ENCODE measurements at places on chromosomes 1 and 21. TPM values are rescaled to one million over a fixed set of nuclear protein-coding genes. Genes with fewer than 3 reads are reported as not detected.

MIXL1 gene
- total RNA-seq = 86.3 TPM

UBL4B gene
- not detected for total RNA-seq

VANGL1 gene
- 47.2 TPM for total RNA-seq

ATP1A4 gene
- total RNA-seq = not detected

CCDC185 gene
- not detected for total RNA-seq

SLC5A9 gene
- total RNA-seq = 48.1 TPM

LORICRIN gene
- not detected for total RNA-seq

TRNP1 gene
- 21.2 TPM for total RNA-seq

ACKR1 gene
- not detected for total RNA-seq

MAP7D1 gene
- total RNA-seq = 120 TPM

MCOLN3 gene
- 10.1 TPM for total RNA-seq

CDC7 gene
- total RNA-seq = 44.7 TPM

ATF3 gene
- total RNA-seq = 151 TPM

CD5L gene
- total RNA-seq = not detected

KPNA6 gene
- 95.4 TPM for total RNA-seq

NOTCH2 gene
- 82.8 TPM for total RNA-seq

GUCA2B gene
- not detected for total RNA-seq

LHX8 gene
- not detected for total RNA-seq

CRYBG2 gene
- total RNA-seq = 10.3 TPM
